ENCODE measurements at places on chromosomes 11 and 22.
A peak's percentile ranks its signal among the peaks of the same experiment; 100 is the strongest.

GRCh38 chr11:117430293-117430955 is 102.8 kb downstream of the CEP164 start:
- DNase-seq = no peak

DNA sequence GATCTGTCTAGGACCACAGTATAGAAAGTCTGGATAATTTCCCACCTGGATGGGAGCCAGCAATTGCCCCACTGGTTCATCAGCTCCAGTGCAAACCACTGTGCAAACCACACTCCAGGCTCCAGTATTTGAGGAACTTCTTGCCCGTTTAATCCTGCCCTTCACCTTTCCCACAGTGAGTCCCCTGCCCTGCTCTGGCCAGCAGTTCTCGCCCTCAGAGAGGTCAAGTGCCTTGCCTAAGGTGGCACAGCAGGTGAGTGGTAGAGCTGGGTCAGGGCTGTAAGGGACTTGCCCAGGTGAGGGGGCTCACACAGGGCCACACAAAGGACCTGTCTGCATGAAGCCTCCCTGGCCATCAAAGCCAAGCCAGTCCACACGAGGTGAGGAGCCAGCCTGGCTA is 24.1 kb downstream of the MS4A10 start:
- DNase-seq = no peak

DNA sequence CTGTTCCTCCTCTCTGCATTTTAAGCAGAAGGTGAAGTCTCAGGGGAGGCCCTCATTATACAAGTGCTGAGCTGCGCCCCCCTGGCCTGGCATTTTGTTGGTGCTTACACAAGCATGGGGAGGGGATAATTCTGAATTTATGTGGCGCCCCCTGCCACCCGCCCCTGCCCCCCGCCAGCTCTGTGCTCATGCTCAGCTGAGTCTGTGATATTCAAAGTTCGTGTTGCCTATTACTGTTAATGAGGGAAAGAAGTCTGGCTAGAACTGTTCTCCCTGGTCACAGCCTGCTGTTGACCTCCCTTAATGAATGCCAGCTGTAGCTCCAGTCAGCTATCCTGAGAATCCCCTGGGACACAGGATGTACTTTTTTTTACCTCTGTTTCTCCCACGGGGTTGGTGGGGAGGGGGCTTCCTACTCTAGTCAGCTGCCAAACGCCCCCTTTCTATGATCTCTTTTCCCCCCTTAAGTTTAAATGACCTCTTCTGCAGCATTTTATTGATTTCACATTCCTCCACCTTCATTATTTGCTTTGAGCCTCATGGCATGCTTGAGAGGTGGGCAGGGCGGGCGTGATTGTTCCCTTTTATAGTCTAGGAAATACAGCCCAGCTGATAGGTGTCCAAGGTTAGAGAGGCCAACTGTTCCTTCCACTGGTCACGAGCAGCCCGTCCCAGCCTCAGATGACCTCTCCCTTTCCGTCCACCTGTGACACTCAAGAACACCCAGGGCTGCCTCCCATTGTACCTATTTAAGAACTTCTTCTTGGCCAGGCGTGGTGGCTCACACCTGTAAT is 12.2 kb downstream of the USP2 start:
- no peak for DNase-seq

DNA sequence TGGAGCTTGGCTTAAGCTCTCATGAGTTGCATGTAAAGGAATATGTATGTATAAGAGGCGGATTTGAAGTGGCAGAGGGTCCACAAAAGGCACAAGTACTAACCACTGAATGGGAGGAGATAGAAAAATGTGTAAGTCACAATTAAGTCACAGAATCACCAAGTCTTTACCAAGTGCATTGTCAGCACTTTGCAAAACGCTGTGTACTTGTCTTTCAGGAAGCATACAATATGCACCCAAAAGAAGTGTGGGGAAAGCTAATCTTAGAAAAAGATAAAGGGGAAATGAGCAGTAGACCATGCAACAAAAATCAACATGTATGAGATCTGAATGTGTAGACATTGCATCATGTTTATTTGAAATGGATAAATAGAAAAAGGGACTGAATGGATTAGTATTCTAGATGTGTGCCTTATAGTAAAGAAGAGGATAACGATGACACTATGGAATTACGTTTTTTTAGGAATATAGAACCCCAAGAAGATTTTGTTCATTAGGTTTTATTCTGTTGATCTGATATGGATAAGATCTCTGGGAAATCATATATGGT is 4.5 kb downstream of the CNTF start:
- DNase-seq = no peak

DNA sequence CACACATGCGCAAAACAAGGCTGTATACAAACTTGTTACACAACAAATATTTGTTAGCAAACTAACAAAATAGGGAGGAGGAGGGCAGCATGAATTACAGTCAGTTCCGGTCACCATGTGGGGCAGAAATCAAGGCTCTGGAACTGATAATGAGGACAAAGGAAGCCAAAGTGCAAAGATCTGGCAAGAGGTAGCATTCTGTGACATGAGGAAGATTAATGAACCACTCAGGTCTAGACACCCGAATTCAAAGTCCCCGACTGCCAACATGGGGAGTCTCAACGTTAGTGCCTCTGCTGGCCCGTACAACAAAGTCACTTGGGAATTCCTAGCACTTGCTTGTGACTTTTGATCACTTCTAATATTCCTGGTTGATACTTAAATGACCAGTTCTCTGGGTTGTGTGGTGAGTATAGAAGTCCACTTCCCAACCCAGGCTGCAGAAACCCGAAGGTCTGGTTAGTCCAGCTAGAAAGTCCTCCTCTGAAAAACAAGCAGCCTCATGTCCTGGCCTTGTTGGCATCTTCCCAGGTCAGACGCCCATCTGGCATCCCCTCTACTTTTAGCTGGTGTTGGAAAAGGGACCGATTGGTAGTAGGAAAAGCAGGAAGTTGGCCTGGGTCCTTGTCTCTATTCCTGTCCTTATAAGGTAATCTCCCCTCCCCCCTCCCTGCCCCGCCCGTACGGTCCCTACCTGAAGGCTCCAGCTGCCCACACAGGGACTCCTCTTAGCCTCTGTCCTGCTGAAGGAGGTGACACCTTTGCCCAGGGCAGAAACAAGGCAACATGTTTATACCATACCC is 1.6 kb downstream of the SUN2 start:
- DNase-seq = no peak

GRCh38 chr11:75718419-75719339 is 1.0 kb downstream of the MOGAT2 start:
- DNase-seq = no peak

- DNase-seq = no peak
These were observed 455.6 kb downstream of the AASDHPPT start for GRCh38 chr11:106533046-106533445.

- no peak for DNase-seq
These were observed 37.9 kb downstream of the AMOTL1 start for GRCh38 chr11:94806014-94806413.

DNA sequence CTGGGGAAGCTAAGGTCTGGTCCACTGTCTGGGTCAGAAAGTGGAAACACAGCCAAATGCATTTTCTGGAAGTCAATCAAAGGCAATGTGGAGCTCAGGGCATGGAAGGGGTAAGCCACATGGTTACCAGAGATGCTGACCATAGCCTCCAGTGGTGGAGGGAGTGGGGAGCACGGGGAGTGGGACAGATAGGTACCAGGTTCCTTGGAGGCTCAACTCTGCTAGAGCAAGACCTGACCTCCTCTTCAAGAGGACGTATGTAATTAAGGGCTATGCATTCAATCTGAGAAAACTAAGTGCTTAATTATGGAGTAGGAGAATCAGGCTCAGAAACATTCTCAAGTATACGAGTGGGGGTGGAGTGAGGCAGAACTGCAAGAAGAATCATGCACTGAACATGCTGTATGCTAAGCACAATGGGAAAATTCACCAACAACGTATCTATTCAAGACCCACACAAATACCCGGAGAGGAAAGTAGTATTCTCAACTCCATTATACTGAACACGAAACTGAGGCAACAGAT is 65.2 kb upstream of the PHOX2A start:
- DNase-seq = no peak

- no peak for DNase-seq
These were observed 15.9 kb downstream of the OR51B4 start for GRCh38 chr11:5285703-5286340.

- no peak for DNase-seq
These were observed 29.6 kb downstream of the ACER3 start for GRCh38 chr11:76890329-76890728.

- no peak for DNase-seq
These were observed 43.0 kb upstream of the HIPK3 start for GRCh38 chr11:33214187-33214586.

GRCh38 chr22:35754761-35755160 is 37.1 kb downstream of the APOL5 start:
- DNase-seq = no peak

- no peak for DNase-seq
These were observed 1.6 kb downstream of the MRPL17 start for GRCh38 chr11:6681505-6681904.

DNA sequence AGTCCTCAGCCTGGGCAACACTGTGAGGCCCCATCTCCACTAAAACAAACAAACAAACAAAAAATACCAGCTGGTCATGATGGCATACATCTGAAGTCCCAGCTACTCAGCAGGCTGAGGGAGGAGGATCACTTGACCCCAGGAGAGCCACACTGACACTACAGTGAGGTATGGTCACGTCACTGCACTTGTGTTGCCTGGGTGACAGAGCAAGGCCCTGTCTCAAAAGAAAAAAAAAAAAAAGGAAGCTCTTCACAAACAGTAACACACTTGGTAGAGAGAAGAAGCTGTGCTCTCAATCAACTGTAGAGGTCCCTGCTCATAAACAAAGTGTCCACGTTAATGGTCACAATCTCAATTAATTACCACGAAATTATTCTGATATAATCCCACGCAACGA is 401.6 kb upstream of the CCDC90B start:
- DNase-seq = no peak

GRCh38 chr11:19674836-19675235 is 37.8 kb upstream of the NAV2 start:
- no peak for DNase-seq

DNA sequence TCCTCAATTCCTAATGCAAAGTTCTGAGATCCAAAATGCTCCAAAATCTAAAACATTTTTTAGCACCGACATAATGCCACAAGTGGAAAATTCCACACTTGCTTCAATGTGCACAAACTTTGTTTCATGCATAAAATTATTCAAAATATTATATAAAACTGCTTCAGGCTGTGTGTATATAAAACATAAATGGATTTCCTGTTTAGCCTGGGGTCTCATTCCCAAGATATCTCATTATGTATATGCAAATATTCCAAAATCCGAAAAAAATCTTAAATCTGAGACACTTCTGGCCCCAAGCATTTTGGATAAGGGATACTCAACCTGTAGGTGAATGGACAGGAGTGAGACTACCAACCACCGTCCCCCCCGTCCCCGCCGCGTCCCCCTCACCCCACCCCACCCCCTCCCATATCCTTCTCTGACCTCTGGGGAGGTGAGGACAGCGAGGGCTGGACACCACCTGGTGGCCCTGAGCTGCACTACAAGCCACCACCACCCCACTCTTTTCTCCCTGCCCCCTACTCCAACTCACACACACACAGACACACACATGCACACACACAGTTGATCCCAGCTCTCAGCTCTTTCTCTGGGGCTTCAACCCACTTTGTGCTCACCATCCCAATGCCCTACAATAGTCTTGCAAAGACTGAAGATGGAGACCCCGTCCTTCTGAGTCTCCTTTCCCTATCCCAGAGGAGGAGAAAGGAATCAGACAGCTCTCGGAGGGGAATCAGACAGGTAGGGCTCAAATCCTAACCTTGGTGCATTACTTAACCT is 101.0 kb downstream of the PDE2A start:
- DNase-seq = peak; percentile 85

- DNase-seq = no peak
These were observed 9.4 kb downstream of the LRRC75B start for GRCh38 chr22:24583221-24584165.

- peak; percentile 39 for DNase-seq
These were observed 479 bp downstream of the RSF1 start for GRCh38 chr11:77819921-77820564.

- peak; percentile 44 for DNase-seq
These were observed 6.1 kb upstream of the CD82 start for GRCh38 chr11:44559207-44559939.

DNA sequence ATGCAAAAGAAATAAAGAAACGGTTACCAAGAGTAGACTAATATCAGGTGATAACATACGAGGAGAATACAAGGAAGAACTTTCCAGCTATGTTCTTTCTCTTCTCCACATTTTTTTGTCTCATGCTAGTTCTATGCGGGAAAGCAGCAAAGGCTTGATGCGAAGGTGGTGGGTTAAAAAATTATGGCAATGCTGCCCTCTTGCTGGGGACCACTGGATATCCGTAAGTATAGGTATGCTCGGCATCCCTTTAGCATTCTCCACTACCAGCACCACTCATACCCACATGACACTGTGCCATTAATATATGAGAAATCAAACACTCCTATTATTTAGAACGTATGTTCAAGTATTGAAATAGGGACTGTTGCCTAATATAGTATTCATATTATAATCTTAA is 776.4 kb downstream of the LRRC4C start:
- DNase-seq = no peak

GRCh38 chr11:24762076-24762475 is 265.2 kb downstream of the LUZP2 start:
- DNase-seq = no peak

- no peak for DNase-seq
These were observed 36.0 kb downstream of the DEPDC5 start for GRCh38 chr22:31789803-31790202.

DNA sequence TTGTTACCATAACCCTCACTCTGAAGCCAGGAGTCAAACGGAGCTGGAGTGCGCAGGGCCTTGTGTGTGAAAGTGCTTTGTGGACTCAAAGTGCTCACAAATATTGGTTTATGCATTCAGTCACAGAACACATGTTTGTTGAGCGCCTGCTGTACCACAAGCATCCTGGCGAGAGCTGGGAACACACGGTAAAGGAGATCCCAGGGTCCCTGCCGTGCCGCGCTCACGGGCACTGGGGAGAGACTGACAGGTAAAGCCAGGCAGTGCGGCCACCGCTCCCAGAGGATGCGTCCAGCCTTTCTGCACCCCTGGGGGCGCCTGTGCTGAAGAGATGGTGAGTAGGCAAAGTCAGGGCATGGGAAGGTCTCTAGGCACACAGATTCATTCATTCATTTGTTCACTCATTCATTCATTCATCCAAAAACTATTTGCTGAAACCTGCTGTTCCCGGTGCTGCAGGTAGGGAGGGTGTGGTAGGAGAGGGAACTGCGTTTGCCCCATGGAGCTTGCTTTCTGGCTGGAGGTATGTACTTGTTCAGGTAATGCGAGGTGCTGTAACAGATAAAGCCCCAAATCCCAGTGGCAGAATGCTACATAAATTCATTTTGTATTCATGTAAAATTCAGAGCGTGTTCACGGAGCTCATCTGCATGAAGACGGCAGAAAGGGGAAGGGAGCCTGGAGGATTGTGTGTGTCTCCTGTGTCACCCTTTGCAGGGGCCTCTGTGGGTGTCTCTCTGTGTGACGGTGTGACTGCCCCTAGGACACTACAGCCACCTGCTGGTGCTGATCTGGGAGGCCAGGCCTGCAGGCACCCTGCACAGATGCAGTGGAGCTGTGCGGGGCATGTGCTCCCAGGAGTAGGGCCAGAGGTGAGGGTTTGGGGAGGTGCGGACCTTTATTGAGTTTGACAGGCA is 167.0 kb upstream of the B3GAT1 start:
- DNase-seq = peak; percentile 45

- no peak for DNase-seq
These were observed 414.3 kb downstream of the TBC1D22A start for GRCh38 chr22:47176573-47177333.
